CD8-positive, alpha-beta T cell (primary cell): ENCODE measurements at places on chromosomes 7 and 10. TPM values are rescaled to one million over a fixed set of nuclear protein-coding genes. Genes with fewer than 3 reads are reported as not detected.

- no peak for DNase-seq
These were observed 5.6 kb upstream of the OGDHL start for GRCh38 chr10:49767752-49768151.

The COL1A2 gene
- total RNA-seq: not detected

The WDR86 gene
- 6.5 TPM for total RNA-seq

DNA sequence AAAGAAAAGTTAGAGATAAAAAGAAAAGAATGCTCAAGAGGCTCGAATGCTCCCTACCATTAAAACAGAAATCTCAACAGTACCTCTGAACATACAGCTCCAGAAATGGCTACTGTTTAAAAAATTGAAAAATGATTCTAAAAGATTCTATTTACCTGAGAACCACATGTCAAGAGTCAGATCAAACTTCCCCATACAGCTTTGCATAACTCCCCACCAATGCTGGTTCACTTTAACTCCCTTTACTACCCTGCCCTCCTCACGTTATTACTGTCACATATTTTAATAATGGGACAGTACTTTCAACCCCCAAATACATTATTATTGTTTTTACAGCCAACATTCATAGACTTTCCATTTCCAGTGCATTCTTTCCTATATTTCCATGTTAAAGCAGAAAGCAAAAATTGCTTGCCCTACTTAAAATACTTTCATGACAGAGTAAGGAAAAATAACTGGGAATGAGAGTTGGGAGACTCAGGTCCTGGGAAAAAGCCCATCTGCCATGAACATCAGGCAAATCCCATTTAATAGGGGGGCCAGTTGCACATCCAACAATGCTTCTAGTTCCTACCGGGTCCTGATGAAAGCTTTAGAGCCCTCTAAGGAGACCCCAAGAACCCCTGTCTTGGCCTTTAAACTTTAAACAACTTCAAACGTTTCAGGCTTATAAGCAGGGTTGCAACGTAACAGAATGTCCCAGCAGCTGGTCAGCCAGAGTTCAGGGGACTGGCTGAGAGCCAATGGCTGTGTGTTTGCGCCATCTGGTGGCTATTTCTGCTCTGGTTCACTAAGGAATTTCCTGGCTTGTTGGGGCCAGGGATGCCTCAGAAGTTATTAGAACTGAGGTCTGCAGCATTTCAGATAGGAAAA, 247.4 kb downstream of the ELMO1 start:
- DNase-seq: peak; percentile 28

DNA sequence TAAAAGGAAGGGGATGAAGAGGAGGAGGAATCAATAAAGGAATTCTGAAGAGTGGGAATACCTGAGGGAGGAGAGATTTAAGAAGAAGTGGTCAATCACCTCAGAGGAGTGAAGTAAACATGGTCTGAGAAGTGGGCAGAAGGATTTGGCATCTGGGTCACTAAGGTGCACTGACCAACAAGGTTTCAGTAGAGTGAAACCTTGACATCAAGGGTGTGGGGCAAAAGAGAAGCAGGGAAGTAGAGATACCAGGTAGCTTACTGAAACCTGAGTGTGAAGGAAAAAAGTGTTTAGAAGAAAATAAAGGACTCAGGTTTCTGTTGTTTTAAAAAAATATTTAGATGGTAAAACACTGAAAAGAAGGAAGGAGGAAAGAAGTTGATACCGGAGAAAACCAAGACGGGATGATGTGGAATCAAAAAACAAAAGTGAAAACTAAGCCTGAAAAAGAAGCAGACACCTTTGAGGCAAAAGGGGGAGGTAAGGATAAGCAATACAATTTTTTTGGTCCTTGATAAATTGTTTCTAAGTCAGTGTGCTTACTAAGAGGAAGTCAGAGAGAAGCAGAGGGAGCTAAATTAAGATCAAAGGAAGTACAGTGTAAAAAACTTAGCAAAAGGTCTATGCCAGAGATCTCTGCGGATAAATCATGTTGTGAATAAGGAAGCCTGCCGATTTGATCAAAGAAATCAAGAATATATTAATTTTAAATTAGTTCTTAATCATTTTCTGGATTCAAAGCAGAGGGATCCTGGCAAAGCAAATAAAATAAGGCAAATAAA, 137.2 kb upstream of the GPR22 start:
- no peak for DNase-seq

GRCh38 chr10:65235846-65236245, 1690.0 kb upstream of the LRRTM3 start:
- DNase-seq: no peak

GRCh38 chr7:80053124-80053523, 81.5 kb upstream of the GNAI1 start:
- no peak for DNase-seq

DNA sequence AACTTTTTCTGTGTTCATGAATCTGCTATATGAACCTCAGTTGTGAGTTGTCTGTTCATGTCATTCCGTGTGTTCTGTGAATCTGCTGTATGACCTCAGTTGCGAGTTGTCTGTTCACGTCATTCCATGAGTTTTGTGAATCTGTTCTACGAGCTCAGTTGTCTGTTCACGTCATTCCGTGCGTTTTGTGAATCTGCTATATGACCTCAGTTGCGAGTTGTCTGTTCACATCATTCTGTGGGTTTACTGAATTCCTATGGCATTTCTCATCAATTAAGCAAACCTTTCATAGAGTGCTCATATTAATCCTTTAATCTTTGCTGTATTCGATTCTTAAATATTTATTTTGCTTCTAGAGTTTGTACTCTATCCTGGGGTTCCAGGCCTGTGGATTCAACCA, 150.6 kb downstream of the DIP2C start:
- DNase-seq: no peak

The CNPY1 gene
- not detected for total RNA-seq

DNA sequence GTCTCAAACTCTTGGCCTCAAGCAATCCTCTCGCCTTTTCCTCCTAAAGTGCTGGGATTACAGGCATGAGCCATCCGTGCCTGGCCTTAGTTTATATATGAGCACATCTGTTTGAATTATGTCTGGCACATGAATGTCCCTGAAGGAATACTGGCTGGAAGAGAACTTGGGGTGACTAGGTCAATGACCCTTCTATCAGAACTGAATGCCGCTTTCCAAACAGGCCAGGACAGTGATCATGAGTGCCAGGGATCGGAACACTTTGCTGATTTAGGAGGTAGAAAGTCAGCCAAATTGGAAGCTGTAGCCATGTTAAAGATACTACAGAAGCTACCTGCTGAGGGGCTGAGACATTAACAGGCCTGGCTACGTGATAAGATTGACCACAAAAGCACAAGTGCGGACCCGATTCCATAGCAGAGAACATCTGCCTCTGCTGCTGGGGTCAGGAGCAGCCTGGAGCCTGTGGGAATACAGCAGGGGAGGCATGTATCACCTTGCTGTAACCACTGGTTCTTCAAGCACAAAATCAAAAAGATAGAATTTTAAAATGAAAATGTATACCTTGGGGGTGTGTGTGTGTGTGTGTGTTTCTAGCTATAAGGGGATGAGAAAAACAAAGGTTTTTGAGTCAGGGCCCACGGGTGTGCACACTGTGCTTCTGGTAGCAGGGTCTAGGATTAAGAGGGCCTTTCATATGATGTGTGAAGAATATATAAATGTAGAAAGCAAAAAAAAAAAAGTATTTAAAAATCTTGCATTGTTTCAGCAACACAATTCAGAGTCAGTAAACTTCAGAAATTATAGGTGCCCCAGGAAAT, 293.7 kb downstream of the BBS9 start:
- DNase-seq: no peak

The GOLGA7B gene
- total RNA-seq: 3.5 TPM
